CD4-positive, CD25-positive, alpha-beta regulatory T cell (primary cell): ENCODE measurements at places on chromosomes 7 and 10.

- DNase-seq: no peak
- H3K27ac ChIP-seq: no peak overlapping the region
- no peaks in the 10 kb centered on the region for H3K4me1 ChIP-seq
- no peaks in the 10 kb centered on the region for H3K36me3 ChIP-seq
- no peak overlapping the region for H3K4me3 ChIP-seq
- no peaks in the 10 kb centered on the region for H3K27me3 ChIP-seq
These were observed 152.7 kb downstream of the SH2D4B start for GRCh38 chr10:80690434-80690833.

GRCh38 chr7:158299607-158300006 is 288.0 kb downstream of the PTPRN2 start:
- no peaks in the 10 kb centered on the region for H3K27me3 ChIP-seq
- H3K4me1 ChIP-seq: no peaks in the 10 kb centered on the region
- DNase-seq: no peak
- H3K4me3 ChIP-seq: no peak overlapping the region
- no peaks in the 10 kb centered on the region for H3K36me3 ChIP-seq

DNA sequence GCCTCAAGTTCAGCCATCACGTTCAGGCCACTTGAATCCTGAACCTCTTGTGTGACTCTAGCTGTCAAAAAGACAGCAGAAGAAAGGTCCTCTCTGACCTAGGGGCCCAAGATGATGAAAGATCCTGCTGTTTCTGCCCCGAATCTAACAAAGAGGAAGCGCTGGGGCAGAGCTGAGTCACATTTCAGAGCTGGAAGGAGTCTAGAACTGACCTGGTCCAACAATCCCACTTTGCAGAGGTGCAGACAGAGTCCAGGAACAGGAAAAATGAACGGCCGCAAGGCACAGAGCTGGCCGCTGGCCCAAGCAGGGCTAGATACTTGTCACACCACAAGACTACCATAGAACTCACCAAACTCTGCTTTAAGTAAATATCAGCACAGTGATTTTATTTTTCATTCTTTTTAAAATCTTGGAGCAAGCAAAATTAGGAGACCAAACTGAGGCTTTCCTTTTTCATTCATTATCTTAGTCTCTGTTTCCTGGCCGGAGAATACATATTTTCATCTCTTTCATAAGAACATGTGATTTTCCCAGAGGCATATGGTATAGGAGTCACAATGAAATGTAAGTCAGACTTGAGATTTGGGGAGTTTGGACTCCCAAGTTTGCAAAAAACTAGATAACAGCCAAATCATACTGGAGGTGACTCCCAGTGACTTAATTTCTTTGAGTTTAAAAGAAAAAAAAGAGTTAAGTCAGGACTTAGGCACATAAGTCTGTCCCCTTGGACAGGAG is 52.8 kb downstream of the CHST15 start:
- peaks cover 3% of the 10 kb centered on the region for H3K4me1 ChIP-seq
- no peaks in the 10 kb centered on the region for H3K27me3 ChIP-seq
- no peak overlapping the region for H3K27ac ChIP-seq
- H3K36me3 ChIP-seq: no peaks in the 10 kb centered on the region

GRCh38 chr7:34751725-34752643 is 94.0 kb downstream of the NPSR1 start:
- H3K27ac ChIP-seq: no peak overlapping the region
- H3K36me3 ChIP-seq: no peaks in the 10 kb centered on the region
- H3K4me3 ChIP-seq: no peak overlapping the region
- no peaks in the 10 kb centered on the region for H3K4me1 ChIP-seq
- DNase-seq: no peak

DNA sequence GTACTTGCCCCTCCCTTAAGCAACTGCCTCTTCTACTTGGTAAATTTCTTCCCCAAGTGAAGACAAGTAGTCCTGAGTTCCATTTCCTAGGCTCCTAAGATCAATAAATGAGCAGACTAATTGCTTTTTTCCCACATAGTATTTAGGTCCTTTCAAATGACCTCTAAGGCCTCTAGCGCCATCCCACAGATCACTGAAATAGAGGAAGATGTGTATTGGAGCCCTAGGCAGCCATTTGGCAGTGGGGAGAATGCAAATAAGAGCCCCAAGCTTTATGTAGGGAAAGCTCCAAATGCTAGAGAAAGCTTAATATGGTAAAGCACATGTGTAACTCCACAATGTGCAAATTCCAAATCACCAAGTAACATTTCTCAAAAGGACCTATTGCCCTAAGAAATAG is 316.5 kb upstream of the PHF14 start:
- no peaks in the 10 kb centered on the region for H3K27me3 ChIP-seq
- H3K36me3 ChIP-seq: no peaks in the 10 kb centered on the region
- no peak for DNase-seq
- H3K4me3 ChIP-seq: no peak overlapping the region

DNA sequence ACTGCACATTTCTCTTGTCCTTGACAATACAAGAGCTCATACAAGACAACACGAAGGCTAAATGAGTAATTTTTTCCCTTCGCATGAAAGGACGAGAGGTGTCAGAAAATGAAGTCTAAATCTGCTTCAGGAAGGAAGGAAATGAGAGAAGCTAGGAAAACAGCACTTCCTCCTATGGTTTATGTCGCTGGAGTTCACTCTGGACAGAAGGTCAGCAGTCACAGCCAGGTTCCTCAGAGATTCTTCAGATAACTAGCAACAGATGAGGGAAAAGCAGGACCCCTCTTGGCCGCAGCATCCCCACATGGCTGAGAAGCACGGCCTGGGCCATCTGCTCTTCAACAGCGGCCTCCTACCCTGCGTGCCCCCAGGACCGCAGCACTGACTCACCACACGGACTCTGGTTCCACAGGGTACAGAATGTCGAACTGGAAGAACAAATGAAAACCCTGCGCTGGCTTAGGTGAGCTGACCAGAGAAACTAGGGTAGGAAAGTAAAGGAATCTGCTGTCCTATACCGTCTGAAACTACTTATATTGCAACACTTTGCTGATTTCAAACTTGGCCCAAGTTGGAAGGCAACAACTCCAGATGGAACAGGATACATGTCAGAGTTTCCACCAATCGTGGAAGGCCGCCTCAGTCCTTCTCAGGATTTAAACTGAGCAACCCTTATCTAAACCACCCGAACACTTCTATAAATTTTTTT is 26.3 kb downstream of the DNMBP start:
- H3K4me1 ChIP-seq: no peaks in the 10 kb centered on the region
- DNase-seq: no peak
- H3K27ac ChIP-seq: no peak overlapping the region
- H3K27me3 ChIP-seq: no peaks in the 10 kb centered on the region
- H3K36me3 ChIP-seq: no peaks in the 10 kb centered on the region

DNA sequence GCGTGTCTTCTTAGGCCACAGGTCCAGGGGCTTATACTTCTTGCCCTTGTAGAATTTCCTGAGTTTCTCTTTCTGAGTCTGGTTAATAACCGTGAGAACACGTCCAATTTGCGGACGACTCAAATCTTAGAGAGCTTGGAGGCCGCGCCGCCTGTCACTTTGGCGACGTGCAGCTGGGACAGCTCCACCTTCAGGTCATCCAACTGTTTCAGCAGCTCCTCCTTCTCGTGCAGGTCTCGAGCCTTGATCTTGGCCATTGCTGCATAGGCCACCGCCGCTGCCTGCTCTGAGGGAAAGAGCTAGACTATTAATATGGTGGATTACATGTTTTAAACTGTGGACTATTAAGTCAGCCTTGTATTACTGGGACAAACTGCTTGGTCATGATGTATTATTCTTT is 26.9 kb downstream of the EVX1 start:
- no peak overlapping the region for H3K27ac ChIP-seq
- no peaks in the 10 kb centered on the region for H3K27me3 ChIP-seq
- DNase-seq: no peak
- no peaks in the 10 kb centered on the region for H3K4me1 ChIP-seq
- no peaks in the 10 kb centered on the region for H3K36me3 ChIP-seq
